HuH-7.5 (cell line): ENCODE measurements at places on chromosomes 6 and 20.

DNA sequence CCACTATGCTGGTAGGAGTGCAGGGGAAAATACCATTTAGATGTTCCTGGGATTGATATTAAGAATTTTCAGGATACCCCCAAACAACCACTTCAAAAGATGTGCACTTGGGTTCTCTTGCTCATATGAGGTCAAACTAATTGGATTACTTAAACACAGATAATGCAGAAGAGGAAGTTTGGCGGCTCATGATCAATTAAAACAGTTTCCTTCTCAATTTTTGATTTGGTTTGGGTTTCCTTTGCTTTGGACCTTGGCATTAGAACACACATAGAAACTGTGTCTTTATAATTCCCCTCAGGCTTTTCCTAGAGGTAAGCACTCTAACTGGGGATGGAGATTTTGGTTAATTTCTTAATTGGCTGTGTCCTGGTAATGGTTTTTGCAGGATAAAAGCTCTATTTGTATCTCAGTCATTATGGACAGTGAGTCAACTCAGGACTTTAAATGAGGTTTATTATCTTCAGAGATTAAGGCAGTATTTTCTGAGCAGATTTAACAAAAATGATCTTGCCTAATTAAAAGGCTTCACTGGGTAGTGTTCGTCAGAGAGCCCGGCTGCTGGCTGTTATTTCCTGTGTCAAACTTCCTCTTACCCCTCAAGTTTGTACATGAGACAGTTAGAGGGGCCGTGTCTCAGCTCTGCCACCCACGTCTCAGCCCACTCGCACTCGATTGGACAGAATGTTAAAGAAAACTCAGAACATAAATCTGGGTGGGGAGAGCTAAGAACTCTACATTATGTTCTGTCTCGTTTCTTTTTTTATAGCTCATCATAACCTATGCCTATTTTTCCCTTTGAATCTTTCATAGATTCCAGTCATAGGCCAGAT is 50.3 kb upstream of the PREP start:
- no peak for DNase-seq

DNA sequence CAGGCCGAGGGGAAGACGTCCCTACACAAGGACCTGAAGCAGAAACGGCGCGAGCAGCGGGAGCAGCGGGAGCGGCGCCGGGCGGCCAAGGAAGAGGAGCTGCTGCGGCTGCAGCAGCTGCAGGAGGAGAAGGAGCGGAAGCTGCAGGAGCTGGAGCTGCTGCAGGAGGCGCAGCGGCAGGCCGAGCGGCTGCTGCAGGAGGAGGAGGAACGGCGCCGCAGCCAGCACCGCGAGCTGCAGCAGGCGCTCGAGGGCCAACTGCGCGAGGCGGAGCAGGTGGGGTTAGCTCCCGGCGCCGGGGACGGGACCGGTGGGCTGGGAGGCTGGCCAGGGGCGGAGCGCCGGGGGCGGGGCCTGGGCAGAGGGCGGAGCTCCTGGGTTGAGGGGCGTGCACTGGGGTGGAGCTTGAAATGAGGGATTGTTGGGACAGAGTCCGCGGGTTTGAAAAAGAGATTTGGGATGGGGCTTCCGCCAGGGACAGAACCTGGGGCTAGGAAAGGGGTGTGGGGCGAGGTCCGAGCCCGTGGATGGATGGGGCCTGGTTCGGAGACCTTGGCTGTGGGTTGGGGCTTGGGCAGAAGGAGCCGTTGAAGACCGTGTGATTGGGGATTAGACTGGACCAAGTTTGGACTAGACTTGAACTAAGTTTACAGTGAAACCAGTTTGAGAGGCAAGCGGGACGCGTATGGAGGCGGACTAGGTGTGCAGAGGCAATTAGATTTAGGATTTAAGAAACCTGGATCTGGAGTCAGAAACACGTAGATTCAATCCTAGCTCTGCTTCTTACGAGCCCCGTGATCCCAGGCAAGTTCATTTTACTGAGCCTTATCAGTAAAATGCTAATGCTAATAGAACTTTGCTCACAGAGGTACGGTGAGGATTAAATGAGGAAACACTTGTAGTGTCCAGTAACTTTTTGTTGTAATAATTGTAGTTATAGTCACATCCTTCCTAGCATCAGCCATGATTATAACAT is 20.9 kb downstream of the DEF6 start:
- peak; percentile 88 for DNase-seq

DNA sequence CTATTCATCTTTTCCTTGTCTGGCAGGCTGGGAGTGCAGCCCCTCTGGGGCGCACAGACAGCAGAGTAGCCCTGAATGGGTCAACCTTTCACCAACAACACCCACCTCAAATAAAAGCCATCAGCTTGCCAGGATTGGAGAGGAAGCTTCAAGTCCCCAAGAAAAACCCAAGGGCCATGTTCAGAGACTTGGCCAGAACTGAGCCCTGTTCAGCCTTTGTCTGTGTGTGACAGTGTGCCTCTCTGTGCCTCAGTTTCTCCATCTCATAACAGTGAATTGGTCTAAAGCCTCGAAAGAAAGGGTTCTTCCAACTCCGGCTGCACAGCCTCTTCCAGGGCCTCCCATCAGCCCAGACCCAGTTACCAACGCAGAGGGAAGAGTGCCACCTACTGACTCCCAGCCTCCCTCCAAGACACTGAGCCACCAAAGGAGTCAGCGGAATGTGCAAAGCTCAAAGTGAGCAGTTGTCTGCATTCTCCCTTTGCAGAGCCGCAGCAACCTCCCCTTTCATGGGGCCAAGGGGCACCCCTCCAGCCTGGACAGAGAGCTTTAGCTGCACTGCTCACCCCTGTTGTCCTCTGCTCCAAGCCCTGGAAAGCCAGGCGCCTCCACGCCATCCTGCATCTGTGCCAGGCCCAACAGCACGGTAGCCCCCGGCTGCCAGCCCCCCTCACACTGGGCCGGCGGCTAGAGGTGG is 82.7 kb upstream of the TOP1 start:
- peak; percentile 67 for DNase-seq

- DNase-seq, result no peak
Observed at GRCh38 chr6:30813631-30814145, 69.3 kb upstream of the IER3 start.

DNA sequence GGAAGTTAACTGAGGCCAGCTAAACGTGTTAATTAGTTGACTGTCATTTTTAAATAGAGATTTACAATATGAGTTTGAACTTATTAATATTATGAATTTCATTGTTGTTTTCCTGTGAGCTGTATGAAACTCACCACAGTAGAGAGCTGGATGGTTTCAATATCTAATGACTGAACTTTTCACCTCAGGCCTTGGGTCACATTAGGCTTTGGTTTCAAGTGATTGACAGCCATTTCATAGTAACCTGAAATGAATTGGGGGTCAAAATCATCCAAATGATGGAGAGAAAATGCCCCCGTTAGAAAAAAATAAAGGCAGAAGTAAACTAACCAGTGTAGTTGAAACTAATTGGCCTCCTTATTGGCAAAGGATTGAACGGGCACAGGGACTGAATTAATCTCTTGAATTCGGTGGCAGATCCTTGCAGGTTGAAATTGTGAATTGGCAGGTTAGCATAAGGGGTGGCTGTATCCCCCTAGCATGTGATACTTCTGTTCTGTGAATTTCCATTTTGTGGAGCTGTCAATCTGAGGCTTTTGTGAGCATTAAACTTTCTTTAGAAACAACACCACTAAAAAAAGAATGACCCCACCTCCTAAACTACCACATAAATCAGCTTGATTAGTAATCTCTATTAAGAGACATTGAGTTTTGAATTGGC is 155.1 kb upstream of the MMS22L start:
- no peak for DNase-seq

- DNase-seq, result no peak
Observed at GRCh38 chr20:24863356-24863755, 85.7 kb upstream of the CST7 start.

DNA sequence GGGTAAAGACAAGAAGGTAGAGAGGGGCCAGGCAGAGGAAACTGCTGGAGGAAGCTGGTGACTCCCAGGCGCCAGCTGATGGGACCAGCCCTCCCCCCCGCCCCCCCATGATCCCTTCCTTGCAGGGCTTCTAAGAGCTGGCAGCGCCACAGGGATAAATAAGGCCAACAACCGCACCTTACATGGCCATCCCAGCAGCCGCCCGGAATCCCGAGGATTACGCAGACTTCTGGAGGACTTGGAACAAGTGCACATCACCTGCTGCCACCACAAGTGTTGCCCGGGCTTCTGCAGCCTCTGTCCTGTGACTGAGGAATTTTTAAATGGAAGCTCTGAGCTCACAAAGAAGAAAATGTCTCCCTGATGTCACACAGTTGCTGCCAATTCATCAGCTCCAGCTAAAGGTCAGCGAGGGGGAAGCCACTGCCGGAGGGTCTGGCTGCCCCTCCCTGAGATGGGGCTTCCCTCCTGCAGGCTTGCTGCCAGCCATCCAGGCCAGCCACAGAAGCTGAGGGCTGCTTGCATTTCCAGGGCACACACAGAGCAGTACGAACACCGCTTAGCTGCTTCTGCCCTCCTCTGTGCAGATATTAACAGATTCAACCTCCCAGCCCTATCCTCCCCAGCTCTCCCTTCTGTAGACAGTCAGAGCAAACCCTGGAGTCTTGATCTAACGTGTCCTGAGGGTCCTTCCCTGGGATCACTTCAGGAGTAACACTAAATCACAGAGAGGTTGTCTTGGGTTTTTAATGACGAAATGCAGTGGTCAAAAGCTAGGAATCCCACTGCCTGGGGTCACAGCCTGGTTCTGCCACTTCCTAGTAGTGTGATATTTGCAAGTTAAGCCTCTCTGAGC is 38.6 kb upstream of the PIM1 start:
- DNase-seq, result no peak
